GM12878 (cell line): ENCODE measurements at places on chromosomes 5 and 9. TPM values are rescaled to one million over a fixed set of nuclear protein-coding genes. Genes with fewer than 3 reads are reported as not detected.

The ICE1 gene
- 18.8 and 19.0 TPM in 2 replicates for polyA plus RNA-seq

The ANKRD33B gene
- 4.4 and 4.9 TPM in 2 replicates for polyA plus RNA-seq

The CYSRT1 gene
- 2.7 and 3.0 TPM in 2 replicates for polyA plus RNA-seq

The SPINK6 gene
- not detected in 2 replicates for polyA plus RNA-seq

The IRX2 gene
- polyA plus RNA-seq = not detected in 2 replicates

The GABRA1 gene
- polyA plus RNA-seq = not detected in 2 replicates

The AK1 gene
- polyA plus RNA-seq = 2.2 and 2.4 TPM in 2 replicates

The PDCD1LG2 gene
- polyA plus RNA-seq = 2.8 and 3.0 TPM in 2 replicates

The LHX3 gene
- polyA plus RNA-seq = not detected in 2 replicates

The ACTBL2 gene
- polyA plus RNA-seq = not detected in 2 replicates

The FOXI1 gene
- polyA plus RNA-seq = not detected in 2 replicates
